ENCODE measurements at places on chromosomes 11 and 22. TPM values are rescaled to one million over a fixed set of nuclear protein-coding genes. Genes with fewer than 3 reads are reported as not detected.

- DNase-seq = no peak
Measured at GRCh38 chr11:122062763-122063162, 53.3 kb downstream of the BLID start.

GRCh38 chr11:123640677-123641494 lies 13.5 kb downstream of the SCN3B start:
- no peak for DNase-seq

DNA sequence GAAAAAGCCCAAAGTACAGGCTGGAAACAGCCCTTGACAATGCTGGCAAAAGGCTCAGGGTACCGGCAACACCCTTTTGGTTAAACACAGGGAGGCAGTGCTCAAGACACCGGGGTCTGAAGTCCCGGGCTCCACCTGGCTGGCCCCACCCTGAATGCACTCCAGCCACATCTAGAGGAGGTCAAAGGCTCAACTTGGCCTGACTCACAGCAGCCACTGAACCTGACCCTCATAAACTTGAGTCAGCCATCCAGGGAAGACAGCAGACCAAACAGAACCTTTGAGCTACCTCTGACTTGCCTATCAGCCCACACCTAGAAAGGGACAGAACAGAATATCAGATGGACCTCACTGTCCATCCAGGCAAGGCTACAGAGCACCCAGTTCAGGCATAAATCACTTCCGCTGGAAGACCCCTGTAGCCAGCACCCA lies 3.8 kb downstream of the CFL1 start:
- no peak for DNase-seq

- no peak for DNase-seq
Measured at GRCh38 chr11:64097468-64098317, 62.0 kb downstream of the FLRT1 start.

- DNase-seq = peak; percentile 53
Measured at GRCh38 chr11:8291421-8292350, 28.0 kb upstream of the LMO1 start.

Gene NLRP10
- not detected for total RNA-seq

DNA sequence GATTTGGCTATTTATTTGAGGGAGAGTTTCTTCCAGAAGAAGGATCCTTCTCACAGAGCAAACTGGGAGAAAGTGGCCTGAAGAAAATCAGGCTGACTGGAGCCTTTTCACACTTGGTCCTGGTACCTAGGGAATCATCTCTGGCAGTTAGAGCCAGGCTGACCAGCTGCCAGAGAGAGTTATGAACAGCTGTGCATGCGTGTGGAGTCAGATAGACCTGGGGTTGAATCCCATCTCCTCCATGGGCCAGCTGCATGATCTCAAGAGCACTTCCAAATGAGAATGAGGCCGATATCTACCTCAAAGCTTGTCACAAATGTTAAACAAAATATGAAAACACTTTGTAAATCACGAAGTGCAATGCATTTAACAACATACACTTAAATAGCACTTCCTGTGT lies 390.0 kb downstream of the TENM4 start:
- DNase-seq = no peak
